CD4-positive, alpha-beta T cell treated with Interleukin-12 subunit alpha and Interleukin-12 subunit beta, for 1 hour (primary cell): ENCODE measurements at places on chromosomes 2 and 18.
A peak's percentile ranks its signal among the peaks of the same experiment; 100 is the strongest.

- DNase-seq: no peak
Measured at GRCh38 chr18:22710673-22711191, 222.4 kb upstream of the RBBP8 start.

DNA sequence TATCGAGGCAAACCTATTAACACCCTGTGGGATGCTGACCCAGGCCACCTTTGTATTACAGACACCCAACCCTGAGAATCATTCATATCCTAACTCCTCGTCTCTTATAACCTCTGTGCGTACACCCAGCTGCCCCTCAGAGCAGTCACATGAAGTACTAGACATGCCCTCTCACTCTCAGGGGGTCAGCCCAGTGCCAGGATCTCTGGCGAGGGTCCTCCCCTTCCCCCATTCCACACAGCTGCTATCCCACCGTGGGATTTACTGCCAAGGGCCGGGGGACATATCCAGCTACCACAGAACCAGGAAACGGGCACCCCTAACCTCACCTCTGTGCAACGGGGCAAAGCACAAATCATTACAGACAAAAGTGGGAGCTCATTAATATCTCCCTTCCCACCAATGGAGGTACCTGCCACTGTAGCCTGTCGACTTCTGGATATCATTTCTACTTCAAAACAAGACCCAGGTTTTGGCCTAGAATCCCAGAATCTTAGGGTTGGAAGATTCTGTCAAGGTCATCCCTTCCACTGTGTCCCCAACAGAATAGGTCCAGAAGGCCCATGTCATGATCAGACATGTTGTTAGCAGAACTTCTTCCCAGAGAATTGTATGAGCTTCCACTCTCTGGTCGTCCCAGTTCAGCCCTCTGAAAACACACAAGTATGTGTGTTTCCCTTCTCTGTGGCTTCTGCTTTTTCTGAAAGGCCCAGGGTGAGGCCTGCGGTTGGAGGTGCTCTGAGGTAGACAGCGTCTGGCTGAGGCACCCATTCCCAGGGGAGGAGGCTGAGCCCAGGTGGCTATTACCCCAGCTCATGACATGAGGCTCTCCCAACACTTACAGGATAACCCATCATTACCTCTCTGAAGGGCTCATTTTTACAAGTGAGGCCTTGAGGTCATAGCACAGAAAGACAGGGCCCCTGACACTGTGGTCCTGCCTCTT, 1.7 kb downstream of the TMBIM1 start:
- peak; percentile 72 for DNase-seq

DNA sequence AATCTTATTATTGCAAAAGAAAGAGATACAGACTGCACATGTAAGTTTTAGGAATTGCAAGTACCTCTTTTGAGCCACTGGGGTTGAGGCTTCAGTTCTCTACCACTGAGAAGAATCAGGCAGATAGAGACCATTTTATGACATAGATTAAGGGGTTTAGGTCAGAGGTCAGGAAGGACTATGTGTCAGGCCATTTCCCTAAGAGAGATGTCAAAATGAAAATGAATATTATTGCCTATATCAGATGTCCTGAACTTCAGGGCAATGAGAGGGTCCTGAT, 113.7 kb downstream of the GATA6 start:
- DNase-seq: peak; percentile 14

- DNase-seq: no peak
Measured at GRCh38 chr18:10320791-10321190, 133.6 kb upstream of the APCDD1 start.

DNA sequence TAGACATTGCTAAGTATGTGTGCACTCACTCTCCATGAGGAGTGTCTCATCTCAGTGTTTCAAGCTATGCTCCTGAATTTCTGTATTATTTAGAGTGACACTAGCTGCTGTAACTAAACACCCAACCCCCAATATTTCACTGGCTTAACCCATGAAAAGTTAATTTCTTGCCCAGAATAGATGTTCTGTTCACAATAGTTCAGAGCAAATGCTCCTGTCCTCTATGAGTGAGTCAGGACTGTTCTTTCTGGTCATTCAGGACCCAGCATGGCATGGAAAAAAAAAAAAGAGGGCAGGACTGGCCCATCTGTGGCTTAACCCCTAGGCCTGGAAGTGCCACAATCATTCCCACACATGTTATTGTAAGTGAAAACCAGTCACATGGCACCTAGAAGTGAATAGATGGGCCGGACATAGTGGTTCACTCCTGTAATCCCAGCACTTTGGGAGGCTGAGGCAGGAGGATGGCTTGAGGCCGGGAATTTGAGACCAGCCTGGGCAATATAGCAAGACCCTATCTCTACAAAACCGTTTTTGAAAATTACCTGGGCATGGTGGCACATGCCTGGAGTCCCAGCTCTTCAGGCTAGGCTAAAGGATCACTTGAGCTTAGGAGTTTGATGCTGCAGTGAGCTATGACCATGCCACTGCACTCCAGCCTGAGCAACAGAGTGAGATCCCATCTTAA, 663.6 kb downstream of the IRS1 start:
- DNase-seq: no peak

DNA sequence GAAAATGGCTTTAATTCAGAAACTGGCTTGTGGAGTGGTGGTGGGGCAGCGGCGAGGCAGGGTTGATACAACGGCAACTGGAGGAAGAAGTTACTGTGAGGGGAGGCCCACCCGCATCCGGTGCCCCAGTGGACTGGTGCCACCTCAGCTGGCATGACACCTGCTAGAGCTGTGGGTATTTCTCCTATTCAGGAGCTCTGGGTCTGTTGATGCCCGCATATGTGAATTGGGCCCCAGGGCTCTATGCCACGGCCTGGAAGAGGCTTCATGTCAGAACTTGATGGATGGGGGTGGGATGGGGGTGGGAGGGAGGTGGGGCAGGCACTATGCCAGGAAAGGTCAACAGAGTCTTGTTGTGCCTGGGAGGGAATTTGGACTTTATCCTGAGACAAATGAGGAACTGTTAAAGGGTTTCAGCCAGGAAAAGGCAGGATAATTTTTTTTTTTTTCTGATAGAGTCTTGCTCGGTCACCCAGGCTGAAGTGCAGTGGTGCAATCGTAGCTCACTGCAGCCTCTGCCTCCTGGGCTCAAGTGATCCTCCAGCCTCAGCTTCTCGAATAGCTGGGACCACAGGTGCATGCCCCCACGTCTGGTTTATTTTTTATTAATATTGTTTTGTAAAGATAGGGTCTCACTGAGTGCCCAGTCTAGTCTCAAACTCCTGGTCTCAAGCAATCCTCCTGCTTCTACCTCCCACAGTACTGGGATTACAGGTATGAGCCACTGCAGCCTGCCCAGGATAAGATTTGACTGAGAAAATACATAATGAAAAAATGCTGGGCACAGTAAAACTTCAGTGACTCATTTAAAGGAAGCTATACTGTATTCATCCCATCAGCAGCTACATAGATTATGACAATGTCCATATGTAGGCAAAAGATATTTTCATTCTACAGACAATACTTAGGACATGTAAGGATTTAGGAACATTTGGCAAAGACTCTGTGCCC, 52.6 kb downstream of the SH2D6 start:
- peak; percentile 2 for DNase-seq

DNA sequence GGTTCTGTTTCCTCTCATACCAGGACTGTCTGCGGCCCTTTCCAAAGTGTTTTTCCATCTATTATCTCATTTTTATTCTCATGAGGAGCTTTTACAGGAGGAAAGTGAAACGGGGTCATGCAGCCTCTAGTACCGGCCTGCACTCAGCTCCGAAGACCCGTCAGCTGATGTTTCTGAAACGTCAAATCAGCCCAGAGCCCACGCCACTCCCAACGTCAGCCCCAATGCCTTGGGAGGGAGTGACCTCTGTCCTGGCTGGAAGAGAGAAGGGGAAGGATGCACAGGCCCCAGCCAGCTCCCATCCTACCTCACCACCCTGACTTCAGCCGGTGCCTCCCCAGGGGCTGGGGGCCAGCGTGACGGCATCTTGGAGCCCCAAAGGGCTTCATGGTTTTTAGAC, 58.5 kb downstream of the ADCY3 start:
- DNase-seq: no peak
